NCI-H1092 (cell line): ENCODE measurements at places on chromosomes 12 and 14.

- no peak for DNase-seq
Observed at GRCh38 chr12:116556964-116557698, 2.0 kb upstream of the MAP1LC3B2 start.

DNA sequence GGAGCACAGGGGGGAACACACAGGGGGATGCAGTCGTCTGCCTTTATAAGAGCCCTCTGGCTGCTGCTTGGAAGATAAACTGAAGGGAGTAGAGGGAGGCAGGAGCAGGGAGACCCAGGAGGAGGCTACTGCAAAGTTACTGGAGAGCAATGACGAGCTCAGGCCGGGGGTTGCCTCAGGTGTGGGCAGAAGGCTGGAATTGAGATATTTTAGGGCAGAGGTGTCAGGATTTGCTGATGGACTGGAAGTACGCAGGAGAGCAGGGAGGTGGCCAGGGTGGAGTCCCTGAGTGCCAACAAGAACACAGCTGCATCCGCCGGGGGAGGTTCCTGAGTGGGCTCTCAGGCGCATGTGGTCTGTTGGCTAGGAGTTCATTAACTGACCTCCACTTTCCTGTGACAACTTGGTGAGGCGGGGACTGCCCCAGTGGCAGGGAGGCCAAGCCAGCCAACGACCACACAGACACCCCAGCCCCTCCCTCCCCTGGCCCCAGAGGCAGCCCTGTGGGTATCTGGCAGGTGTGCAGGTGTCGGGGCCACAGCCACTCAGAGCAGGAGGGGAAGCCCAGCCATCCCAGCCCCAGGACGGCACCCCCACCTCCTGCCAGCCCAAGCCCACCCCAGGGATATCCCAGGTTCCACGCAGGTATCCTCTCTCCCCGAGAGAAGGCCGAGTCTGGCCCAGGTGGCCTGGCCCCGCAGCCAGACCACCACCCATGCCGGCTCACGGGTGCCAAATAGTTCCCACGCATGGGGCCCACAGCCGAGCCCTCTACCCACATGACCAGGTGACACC lies 85.4 kb downstream of the NCOR2 start:
- no peak for DNase-seq

- no peak for DNase-seq
Observed at GRCh38 chr12:32761716-32762115, 6.0 kb upstream of the YARS2 start.

- DNase-seq, result no peak
Observed at GRCh38 chr12:98090731-98091130, 424.7 kb upstream of the TMPO start.

- no peak for DNase-seq
Observed at GRCh38 chr14:60101786-60102185, 10.1 kb downstream of the PCNX4 start.

GRCh38 chr14:46818147-46818546 lies 166.6 kb upstream of the RPL10L start:
- no peak for DNase-seq
